ENCODE measurements at places on chromosomes 7 and 10. TPM values are rescaled to one million over a fixed set of nuclear protein-coding genes. Genes with fewer than 3 reads are reported as not detected.

GNG11 gene
- 265 TPM for total RNA-seq

IL6 gene
- 14.3 TPM for total RNA-seq

CLCN1 gene
- total RNA-seq, result not detected

EGR2 gene
- 5.9 TPM for total RNA-seq

MNX1 gene
- total RNA-seq, result 2.0 TPM

AMPH gene
- 1.7 TPM for total RNA-seq

LBX1 gene
- total RNA-seq, result not detected

SSC4D gene
- total RNA-seq, result 0.60 TPM

CLEC2L gene
- not detected for total RNA-seq

DNA sequence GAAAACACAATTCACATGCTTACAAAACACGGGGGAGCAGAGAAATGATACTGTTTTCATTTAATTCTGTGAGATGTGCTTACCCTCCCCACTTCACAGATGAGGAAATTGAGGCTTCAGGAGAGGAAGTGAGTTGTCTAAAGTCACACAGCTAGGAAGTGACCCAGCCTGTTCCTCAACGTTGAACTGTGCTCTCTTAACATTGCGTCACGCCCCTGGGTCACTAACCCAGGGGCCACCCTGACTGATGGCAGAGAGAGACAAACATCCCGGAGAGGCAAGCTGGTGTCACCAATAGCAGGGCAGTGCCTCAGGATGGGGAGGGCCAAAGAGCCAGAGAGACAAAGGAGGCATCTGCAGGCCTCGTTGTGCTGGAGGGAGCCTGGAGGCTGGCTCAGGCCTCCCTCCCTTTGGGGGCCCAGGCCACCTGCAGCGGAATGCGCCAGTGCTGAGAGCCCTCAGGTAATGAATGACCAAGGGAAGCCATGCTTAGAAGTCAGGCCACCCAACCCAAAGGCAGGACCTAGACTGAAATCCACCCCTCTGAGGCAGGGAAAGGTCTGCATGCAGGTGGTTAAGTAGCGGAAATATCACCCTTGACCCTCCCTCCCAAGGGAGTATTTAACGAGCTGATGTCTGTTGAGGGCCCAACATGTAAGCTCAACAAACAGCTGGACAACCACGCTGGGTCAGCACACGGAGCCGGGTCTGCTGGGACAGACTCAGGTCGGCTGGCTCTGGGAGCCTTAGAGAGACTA is 81.3 kb downstream of the C10orf105 start:
- DNase-seq, result no peak

DNA sequence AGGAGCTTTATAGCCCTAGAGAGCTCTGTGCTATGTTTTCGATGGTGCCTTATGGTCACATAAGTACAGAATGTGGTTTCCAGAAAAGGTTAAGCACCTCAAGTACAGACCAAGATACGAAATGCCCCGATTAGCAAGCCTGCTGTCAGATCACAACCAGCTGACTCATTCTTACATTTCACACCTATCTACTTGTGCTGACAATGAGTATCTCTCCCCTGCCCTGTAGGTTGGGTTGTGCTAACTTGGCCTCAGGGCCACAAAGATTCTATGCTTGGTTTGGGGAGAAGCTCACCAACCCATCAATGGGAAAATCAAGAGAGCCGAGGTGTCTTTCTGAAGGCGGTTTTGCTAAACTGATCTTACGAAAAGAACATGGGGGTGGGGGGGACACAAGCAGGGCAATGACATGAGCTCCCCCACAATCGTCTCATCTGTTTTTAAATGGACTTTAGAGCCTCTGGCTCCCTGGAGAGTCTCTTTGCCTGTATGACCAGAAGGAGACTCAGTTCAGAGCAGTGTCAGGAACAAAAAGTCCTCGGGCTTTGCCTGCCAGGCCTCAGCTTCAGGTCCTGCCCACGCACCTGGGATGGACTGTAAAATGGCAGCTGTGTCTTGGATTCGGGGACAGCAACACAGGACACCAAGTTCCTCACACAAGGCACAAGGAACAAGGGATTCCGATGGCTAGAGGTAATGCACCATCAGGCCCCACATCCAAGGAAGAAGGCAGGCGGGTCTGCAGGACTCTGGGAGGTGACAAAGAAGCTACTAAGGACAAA is 55.1 kb downstream of the FAM53B start:
- no peak for DNase-seq

- DNase-seq, result no peak
Observed at GRCh38 chr7:19112274-19113001, 5.0 kb downstream of the TWIST1 start.

- DNase-seq, result peak; percentile 45
Observed at GRCh38 chr10:89389254-89389653, 3.2 kb upstream of the IFIT1 start.

DNA sequence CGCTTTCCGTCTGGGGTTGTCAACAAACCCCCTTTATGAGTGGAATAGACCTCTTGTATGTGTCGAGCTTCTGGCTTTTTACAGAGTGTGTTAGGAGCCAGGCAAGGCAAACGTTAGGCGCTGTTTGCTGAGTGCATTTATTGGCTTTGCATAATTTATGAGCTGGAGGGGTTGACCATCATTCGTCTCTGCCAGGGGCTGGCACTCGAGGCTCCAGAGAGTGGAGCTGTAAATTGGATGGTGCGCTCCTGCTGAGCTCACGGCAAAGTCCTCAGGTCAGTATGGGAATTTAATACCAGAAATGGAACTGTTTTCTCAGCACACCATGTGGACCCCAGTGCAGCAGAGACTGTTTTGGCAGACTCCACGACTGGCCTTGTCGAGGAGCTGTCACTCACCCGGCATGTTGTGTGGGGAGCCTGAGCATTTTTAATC is 699.4 kb upstream of the GALNT17 start:
- no peak for DNase-seq

DNA sequence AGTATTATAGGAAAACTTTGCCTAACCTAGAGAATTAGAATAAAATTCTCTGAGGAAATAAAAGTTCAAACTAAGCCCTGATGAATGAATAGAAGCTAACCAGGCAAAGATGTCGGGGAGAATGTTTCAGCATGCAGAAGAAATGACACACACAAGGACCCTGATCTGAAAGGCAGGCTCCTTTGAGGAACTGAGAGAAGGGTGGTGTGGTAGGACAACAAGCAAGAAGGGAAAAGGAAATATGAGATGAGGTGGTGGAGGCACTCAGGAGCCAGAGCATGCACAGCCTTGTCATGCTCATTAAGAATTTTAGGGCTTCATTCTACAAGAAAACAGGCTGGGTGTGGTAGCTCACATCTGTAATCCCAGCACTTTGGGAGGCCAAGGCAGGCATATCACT is 90.6 kb downstream of the ARHGAP12 start:
- DNase-seq, result no peak

- no peak for DNase-seq
Observed at GRCh38 chr10:115860182-115861107, 412.6 kb downstream of the GFRA1 start.

DNA sequence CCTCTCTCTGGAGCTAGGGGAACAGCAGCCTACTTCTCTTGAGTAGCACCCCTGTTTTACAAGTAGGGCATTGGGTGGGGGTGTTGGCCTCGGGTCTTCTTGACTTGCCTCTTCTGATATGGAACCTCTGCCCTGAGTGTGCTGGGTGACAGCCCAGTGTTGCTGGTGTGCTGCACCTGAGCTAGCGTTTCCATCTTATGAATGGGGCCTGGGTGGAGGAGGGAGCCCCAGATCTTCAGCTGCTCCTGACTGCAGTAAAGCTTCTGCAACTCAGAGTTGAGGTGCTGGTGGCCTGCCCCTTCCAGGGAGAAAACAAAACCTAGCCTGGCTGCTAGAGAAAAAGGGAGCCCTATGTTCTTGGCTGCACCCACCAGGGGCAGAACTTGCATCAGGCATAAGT is 202.5 kb upstream of the SHH start:
- DNase-seq, result no peak

DNA sequence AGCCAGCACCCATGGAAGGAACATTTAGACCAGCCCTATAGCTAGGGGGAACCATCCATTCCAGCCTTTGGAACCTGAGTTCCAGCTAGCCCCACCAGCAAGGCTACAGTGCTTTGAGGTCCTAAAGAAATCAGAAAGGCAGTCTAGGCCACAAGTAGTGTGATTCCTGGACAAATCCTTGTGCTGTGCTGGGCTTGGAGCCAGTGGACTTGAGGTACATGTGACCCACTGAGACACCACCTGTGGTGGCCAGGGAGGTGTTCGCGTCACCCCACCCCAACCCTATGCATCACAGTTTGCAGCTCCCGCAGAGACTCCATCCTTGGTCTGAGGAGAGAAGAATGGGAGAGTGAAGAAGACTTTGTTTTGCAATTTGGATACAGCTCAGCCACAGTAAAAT is 31.8 kb downstream of the ZNF277 start:
- peak; percentile 20 for DNase-seq

GRCh38 chr10:14945108-14945507 is 8.8 kb downstream of the DCLRE1C start:
- DNase-seq, result no peak

DNA sequence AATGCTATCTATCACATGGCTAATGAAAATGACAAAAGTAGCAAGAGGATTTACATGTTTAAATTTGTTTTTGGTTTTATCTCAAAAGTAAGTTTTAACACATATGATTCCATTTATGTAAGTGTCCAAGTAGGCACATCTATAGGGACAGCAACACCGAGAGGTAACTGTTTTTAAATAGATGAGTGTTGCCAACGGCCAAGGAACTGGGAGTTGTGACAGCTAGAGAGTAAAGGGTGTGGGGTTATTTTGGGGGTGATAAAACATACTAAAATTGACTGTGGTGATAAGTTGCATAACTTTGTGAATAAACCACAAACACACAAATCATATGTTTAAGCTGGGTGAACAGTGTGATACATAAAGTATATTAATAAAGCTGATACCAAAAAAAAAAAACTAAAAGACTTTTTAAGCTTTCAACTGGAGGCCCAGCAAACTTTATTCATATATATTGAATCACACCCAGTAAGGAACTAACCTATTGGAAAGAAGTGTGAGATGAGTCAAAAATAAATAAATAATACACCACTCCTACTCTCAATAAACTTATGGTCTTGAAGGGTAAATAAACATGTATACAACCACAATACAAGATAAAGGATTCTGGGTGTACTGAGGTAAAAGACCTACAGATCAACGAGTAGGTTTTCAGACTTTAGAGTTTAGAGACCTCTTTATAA is 33.0 kb downstream of the LRRC72 start:
- DNase-seq, result no peak

Data from RPMI7951 (cell line).